ENCODE measurements at places on chromosomes 2 and 18. TPM values are rescaled to one million over a fixed set of nuclear protein-coding genes. Genes with fewer than 3 reads are reported as not detected.

DNA sequence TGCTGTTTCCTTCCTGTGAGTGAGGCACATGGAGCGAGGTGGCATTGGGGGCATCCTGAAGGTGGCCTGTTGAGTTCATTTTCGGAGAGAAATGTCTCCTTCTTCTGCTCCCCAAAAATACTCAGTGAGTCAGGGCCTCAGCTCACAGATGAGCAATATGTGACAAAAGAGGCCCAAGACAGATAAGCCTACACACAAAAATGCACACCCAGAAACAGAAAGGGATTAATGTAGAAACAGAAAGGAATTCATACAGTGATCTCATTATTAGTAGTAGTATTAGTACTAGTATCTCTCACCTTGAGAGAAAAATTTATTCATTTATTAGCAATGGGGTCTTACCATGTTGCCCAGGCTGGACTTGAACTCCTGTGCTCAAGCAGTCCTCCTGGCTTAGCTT is 5.1 kb downstream of the GPR75 start:
- no peak for DNase-seq

DNA sequence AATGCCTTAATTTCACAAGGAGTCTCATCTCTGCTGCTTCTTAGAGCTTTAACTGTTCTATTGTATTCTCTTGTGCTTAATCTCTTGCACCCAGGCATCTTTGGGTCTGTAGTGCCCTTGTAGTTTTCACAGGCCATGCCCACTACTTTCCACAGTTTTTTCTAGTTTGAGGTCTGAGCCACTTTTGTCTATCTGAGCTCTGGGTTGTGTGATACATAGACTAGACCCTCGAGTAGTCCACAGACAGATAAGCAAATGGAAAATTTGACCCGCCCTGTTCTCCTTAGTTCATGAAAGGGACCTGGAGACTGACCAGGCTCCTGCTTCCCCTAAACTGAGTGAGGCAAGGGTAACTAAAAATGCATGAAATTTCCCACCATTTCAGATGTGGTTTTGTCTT is 466.8 kb upstream of the ZEB2 start:
- no peak for DNase-seq

GRCh38 chr2:136020831-136021230 is 35.4 kb upstream of the DARS1 start:
- no peak for DNase-seq

GRCh38 chr2:43218155-43218701 is 8.2 kb downstream of the ZFP36L2 start:
- DNase-seq, result no peak

GRCh38 chr2:71466301-71467179 is 13.2 kb downstream of the DYSF start:
- peak; percentile 37 for DNase-seq

DNA sequence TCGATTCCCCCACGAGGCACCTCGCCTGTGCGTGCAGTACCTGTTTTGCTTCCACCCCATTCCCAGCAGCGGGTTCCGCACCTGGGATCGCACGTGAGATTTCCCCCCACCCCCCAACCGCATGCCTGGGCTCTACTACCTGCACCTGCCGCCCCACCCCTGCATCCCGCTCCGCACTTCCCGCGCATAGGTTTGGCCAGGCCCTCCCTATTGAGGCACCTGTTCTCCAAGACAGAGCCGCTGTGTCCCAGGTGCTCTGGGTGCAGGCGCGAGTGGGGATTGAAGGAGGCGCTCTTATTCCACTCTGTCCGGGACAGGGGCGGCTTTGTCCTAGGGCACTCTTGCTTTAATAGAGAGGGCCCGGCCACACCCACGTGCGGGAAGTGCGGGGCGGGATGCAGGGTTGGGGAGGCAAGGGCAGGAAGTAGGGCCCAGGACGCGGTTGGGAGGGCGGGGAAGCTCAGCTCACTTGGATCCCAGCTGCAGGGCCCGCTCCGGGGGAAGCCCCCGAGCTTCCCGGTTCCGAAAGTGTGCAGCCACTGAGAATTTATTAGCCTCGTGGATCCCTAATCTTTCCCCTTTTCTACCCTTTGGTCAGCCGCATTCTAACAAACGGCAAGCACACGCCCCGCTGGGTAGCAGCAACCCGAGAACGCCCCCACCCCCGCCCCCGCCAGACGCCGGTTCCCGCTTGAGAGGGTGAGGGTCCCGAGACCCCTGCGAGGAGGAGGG is 670 bp upstream of the MOCOS start:
- DNase-seq, result peak; percentile 31

GRCh38 chr18:62987859-62988258 is 272.5 kb downstream of the PHLPP1 start:
- DNase-seq, result no peak

DNA sequence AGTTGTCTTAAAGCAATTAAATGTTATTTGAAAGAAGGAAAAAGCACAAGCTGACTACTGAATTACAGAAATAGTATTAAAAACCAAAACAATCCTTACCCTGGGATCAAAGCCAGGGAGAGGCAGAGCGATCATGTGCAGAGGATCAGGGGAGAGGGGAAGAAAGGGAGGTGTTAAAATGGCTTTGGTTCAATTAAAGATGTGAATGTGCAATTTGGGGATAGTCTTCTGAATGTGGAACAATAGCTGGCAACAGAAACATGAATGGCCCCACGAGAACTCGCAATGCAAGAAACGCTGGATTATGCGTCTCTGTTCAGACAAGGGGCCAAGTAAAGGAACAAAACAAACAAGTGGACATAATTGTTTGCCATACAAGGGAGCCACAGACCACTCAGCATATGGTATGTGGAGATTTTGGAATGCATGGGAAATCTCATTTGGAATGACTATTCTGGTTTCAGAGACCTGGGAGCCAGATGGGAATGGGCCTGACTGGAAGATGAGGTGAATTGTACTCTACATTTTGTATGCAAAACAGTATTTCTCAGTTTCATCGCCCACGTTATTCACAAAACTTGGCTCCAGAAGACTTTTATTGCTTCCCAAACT is 155.4 kb downstream of the SLC4A3 start:
- DNase-seq, result no peak

DNA sequence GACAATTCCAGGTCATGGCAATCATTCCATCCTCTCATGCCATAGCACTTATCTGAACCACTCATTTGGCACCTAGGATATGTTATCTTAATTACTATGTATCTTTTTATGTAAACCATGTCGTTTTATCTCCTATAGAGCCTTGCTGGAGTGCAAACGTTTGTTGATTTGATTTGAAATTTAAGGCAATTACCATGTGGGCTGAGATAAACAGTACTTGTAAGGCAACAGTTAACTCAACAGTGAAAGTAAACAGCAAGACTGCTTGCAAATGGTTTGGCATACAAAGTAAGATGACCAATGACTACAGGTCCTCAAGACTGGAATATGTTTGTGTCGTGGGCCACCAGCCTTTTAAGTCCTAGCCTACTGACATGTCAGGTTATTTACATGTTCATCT is 133.7 kb upstream of the ZFP36L2 start:
- no peak for DNase-seq

- DNase-seq, result peak; percentile 64
Observed at GRCh38 chr2:236241181-236242056, 22.8 kb downstream of the ASB18 start.

GRCh38 chr2:86484385-86484784 is 43.2 kb downstream of the KDM3A start:
- no peak for DNase-seq

- DNase-seq, result no peak
Observed at GRCh38 chr18:21833604-21834298, 93.2 kb downstream of the MIB1 start.

GRCh38 chr2:186841940-186842339 is 7.0 kb downstream of the ZSWIM2 start:
- peak; percentile 14 for DNase-seq

GRCh38 chr2:240823449-240824336 is 3.7 kb upstream of the KIF1A start:
- no peak for DNase-seq

TCF23 gene
- not detected for total RNA-seq

SAG gene
- total RNA-seq, result not detected

SERPINB7 gene
- total RNA-seq, result 15.7 TPM

PCBP1 gene
- 37.7 TPM for total RNA-seq

UGT1A3 gene
- total RNA-seq, result not detected

GNLY gene
- total RNA-seq, result not detected

Data from M059J (cell line).